Activated CD8-positive, alpha-beta T cell treated with anti-CD3 and anti-CD28 coated beads, Interleukin-2, amount 10 ng/mL, durations not matched to agents 7 days and 5 days (primary cell): ENCODE measurements at places on chromosomes 11 and 22. TPM values are rescaled to one million over a fixed set of nuclear protein-coding genes. Genes with fewer than 3 reads are reported as not detected.

DNA sequence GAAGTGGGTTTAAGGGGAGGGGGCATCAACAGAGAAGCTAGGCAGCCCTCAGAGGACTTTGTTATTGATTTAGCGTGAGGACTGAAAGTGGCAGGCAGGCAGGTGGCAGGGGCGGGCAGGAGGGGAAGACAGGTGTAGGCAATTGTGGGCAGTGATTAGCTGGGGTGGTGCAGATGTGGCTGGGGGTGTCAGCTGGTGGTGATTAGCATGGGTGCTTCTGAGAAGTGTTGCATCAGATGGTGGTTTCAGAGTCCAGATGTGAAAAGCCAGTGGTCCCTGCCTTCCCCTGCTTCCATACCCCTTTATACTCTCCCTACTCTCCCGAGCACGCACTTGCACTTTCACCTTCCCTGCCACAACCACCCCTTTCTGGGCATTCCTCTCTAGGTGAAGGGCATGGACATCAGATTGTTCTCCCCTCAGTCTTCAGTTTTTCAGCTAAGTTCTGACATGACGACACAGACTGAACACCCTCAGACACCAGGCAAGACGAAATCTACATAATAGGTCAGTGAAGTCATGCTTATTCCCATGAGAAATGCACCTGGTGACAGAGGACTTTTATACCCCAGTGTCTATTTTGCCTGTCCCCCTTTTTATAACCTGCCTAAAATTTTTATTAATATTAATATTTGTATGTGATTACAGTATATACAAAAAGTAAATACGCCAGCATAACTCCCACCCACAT, 435.7 kb upstream of the CADM1 start:
- no peak overlapping the region for H3K27ac ChIP-seq
- H3K4me3 ChIP-seq, result no peak overlapping the region
- H3K27me3 ChIP-seq, result no peaks in the 10 kb centered on the region
- no peaks in the 10 kb centered on the region for H3K4me1 ChIP-seq
- no peak for DNase-seq

The SHANK2 gene
- total RNA-seq, result not detected

GRCh38 chr11:91698845-91699244, 525.8 kb upstream of the FAT3 start:
- H3K4me3 ChIP-seq, result no peak overlapping the region
- H3K27me3 ChIP-seq, result no peaks in the 10 kb centered on the region
- no peaks in the 10 kb centered on the region for H3K36me3 ChIP-seq
- H3K27ac ChIP-seq, result no peak overlapping the region

The PELI3 gene
- 5.1 TPM for total RNA-seq

- no peaks in the 10 kb centered on the region for H3K27me3 ChIP-seq
- H3K36me3 ChIP-seq, result peaks cover 3% of the 10 kb centered on the region
- H3K4me3 ChIP-seq, result no peak overlapping the region
- H3K27ac ChIP-seq, result no peak overlapping the region
- no peaks in the 10 kb centered on the region for H3K4me1 ChIP-seq
These were observed 18.9 kb downstream of the BCR start for GRCh38 chr22:23199159-23199558.

The TRPC6 gene
- total RNA-seq, result not detected

The MAPK8IP1 gene
- 1.3 TPM for total RNA-seq

The ELMOD1 gene
- total RNA-seq, result not detected

DNA sequence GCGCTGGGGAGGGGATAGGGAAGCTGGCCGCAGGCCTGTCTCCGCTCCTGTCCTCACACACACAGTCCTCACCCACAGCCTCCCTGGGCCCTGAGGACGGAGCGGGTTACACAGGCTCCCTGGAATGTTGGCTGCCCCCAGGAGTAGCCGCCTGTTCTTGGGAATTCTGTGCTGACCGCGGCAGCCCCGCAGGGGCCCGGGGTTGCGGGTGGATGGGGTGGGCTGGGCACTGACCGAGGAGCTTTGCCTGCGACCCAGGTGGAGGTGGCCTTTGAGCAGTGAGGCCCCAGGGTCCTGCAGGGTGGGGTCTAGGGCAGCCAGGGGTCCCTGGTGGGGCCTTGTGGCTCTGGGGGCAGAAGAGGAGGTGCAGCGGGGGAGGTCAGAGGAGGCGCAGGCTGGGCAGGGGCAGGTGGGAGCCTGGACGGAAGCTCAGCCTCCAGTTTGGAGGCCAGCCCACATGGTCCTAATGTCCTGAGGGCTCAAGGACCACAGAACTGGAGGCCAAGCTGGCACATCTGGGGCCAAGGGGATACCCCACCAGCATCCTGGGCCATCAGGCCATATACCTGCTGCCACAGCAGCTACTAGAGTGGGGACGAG, 6.6 kb upstream of the MRGPRG start:
- no peak overlapping the region for H3K4me3 ChIP-seq
- peaks cover 8% of the 10 kb centered on the region for H3K4me1 ChIP-seq
- peaks cover 7% of the 10 kb centered on the region for H3K27me3 ChIP-seq
- peak; percentile 12 for DNase-seq
- no peaks in the 10 kb centered on the region for H3K36me3 ChIP-seq

GRCh38 chr11:123416566-123416965, 13.5 kb upstream of the GRAMD1B start:
- H3K27me3 ChIP-seq, result peaks cover 9% of the 10 kb centered on the region
- no peak overlapping the region for H3K4me3 ChIP-seq
- no peaks in the 10 kb centered on the region for H3K36me3 ChIP-seq
- H3K27ac ChIP-seq, result no peak overlapping the region
- peaks cover 5% of the 10 kb centered on the region for H3K4me1 ChIP-seq
- no peak for DNase-seq

- no peak overlapping the region for H3K4me3 ChIP-seq
- no peak overlapping the region for H3K27ac ChIP-seq
- H3K36me3 ChIP-seq, result no peaks in the 10 kb centered on the region
- DNase-seq, result no peak
- H3K4me1 ChIP-seq, result no peaks in the 10 kb centered on the region
These were observed 928.0 kb upstream of the FAT3 start for GRCh38 chr11:91296629-91297028.

GRCh38 chr11:57599381-57599780, 1.9 kb downstream of the SERPING1 start:
- no peak overlapping the region for H3K4me3 ChIP-seq
- no peak for DNase-seq
- H3K27me3 ChIP-seq, result peaks cover 36% of the 10 kb centered on the region
- H3K4me1 ChIP-seq, result peaks cover 6% of the 10 kb centered on the region
- H3K36me3 ChIP-seq, result no peaks in the 10 kb centered on the region

DNA sequence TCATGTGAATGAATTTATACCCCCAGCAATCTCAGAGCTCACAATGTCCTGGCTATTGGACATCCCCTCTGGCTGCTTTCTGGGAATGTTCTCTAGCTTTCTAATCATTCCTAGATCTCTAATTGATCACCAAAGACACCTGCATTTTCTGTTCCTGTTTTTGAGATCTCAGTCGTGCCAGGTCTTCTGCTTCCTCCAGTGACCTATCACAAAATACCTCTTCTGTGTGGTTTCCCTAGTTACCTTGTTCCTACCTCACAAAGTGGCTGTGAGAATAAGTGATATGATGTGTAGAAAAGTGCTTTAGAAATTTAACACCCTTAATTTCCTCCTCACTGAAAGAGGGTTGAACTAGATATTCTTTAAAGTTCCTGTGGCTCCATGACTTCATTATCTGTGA, 92.2 kb downstream of the LUZP2 start:
- H3K4me1 ChIP-seq, result no peaks in the 10 kb centered on the region
- no peak overlapping the region for H3K4me3 ChIP-seq
- no peaks in the 10 kb centered on the region for H3K27me3 ChIP-seq
- no peak for DNase-seq

The MICAL3 gene
- 26.4 TPM for total RNA-seq

The TMEM191B gene
- total RNA-seq, result 0.94 TPM

- peaks cover 23% of the 10 kb centered on the region for H3K4me1 ChIP-seq
- no peak overlapping the region for H3K4me3 ChIP-seq
- peaks cover 12% of the 10 kb centered on the region for H3K27me3 ChIP-seq
- DNase-seq, result peak; percentile 57
- no peak overlapping the region for H3K27ac ChIP-seq
These were observed 75.4 kb upstream of the KCNQ1OT1 start for GRCh38 chr11:2775083-2775625.

The UCP3 gene
- 2.9 TPM for total RNA-seq

- peaks cover 15% of the 10 kb centered on the region for H3K4me1 ChIP-seq
- H3K27ac ChIP-seq, result no peak overlapping the region
- H3K36me3 ChIP-seq, result no peaks in the 10 kb centered on the region
- DNase-seq, result no peak
- H3K27me3 ChIP-seq, result peaks cover 7% of the 10 kb centered on the region
These were observed 32.0 kb downstream of the SLC1A2 start for GRCh38 chr11:35387111-35387982.

The ADM2 gene
- total RNA-seq, result 4.2 TPM

GRCh38 chr11:132856032-132856431, 676.3 kb downstream of the OPCML start:
- H3K27ac ChIP-seq, result no peak overlapping the region
- no peaks in the 10 kb centered on the region for H3K4me1 ChIP-seq
- H3K27me3 ChIP-seq, result peaks cover 5% of the 10 kb centered on the region
- no peak for DNase-seq
- no peaks in the 10 kb centered on the region for H3K36me3 ChIP-seq

The UPK2 gene
- total RNA-seq, result not detected

The SCGB1A1 gene
- total RNA-seq, result not detected

GRCh38 chr11:6926208-6927029, at the start of gene ZNF215:
Gene ZNF215, plus strand, starts transcription at chr11:6926426. Its CDS starts 5,847 bp downstream, at chr11:6932273.
- no peaks in the 10 kb centered on the region for H3K36me3 ChIP-seq
- peaks cover 29% of the 10 kb centered on the region for H3K27me3 ChIP-seq
- peak within 1 kb of the TSS; percentile 33 for H3K27ac ChIP-seq
- peaks cover 17% of the 10 kb centered on the region for H3K4me1 ChIP-seq
- DNase-seq, result peak; percentile 61

GRCh38 chr11:26014456-26015115, 317.3 kb upstream of the ANO3 start:
- no peak overlapping the region for H3K27ac ChIP-seq
- H3K4me3 ChIP-seq, result no peak overlapping the region
- H3K27me3 ChIP-seq, result no peaks in the 10 kb centered on the region

DNA sequence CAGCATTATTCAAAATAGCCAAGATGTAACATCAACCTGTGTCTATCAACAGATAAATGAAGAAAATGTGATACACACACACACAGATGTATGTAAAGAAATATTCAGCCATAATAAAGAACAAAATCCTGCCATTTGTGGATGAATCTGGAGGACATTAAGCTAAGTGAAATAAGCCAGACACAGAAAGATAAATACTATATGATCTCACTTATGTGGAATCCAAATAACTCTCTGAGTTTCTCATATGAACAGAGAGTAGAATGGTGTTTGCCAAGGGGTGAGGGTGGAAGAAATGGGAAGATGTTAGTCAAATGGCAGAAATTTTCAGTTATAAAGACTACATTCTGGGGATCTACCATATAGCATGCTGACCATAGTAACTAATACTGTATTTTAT, 224.2 kb downstream of the GUCY1A2 start:
- DNase-seq, result no peak
- H3K27ac ChIP-seq, result no peak overlapping the region
- no peak overlapping the region for H3K4me3 ChIP-seq

DNA sequence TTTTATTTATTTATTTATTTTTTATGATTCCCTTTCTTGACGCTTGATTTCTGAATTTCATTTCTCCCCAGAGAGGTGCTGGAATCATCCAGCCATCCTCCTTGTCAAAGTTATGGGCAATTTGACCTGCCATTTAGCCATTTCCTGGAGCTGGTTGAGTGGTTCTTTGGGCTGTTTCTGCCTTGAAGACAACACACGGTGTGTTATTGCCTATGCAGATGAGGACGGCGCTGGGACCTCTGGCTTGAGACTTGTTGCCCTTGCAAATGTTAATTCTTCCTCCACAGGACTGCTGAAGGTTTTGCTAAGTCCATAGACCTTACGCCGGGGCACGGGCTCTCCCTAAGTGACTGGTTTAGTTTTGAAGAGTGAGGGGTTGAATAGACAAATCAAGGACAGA, 147.9 kb upstream of the PLET1 start:
- peaks cover 4% of the 10 kb centered on the region for H3K4me1 ChIP-seq
- H3K27ac ChIP-seq, result no peak overlapping the region
- no peak overlapping the region for H3K4me3 ChIP-seq
- H3K27me3 ChIP-seq, result peaks cover 5% of the 10 kb centered on the region

The PRDM11 gene
- total RNA-seq, result 3.6 TPM

DNA sequence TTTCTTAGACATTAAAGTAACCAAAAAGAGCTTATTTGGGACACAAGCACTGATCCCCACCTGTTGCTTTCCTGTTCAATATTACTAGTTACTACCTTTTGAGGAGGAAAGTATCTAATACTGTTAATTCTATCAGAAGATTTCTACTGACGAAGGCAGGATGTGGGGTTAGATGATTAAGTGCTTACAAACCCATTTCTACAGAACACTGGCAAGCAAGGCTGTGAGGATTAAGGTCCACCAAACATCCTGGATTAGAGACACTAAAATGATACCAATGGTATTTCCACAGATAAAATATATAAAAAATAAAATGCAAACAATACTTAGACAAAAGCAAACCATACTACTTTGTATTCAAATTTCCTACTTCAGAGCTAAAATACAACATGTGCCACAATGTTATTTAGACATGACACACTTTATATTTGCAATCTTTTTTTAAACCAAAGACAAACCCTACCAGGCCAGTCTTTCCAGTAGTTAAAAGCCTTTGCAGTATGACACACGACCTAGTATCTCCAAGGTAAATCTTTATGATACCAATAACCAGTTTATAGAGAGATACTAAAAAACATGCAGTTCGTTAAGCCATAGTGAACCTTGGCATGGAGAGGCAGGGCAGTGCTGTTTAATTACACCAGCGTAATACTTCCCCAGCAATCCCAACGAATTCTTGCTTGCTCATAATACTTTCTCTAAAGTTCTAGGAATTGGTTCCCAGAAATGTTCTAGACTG, 71.2 kb upstream of the TP53AIP1 start:
- no peak overlapping the region for H3K27ac ChIP-seq
- no peaks in the 10 kb centered on the region for H3K36me3 ChIP-seq
- H3K4me3 ChIP-seq, result no peak overlapping the region
- H3K4me1 ChIP-seq, result no peaks in the 10 kb centered on the region
- no peak for DNase-seq
- no peaks in the 10 kb centered on the region for H3K27me3 ChIP-seq

DNA sequence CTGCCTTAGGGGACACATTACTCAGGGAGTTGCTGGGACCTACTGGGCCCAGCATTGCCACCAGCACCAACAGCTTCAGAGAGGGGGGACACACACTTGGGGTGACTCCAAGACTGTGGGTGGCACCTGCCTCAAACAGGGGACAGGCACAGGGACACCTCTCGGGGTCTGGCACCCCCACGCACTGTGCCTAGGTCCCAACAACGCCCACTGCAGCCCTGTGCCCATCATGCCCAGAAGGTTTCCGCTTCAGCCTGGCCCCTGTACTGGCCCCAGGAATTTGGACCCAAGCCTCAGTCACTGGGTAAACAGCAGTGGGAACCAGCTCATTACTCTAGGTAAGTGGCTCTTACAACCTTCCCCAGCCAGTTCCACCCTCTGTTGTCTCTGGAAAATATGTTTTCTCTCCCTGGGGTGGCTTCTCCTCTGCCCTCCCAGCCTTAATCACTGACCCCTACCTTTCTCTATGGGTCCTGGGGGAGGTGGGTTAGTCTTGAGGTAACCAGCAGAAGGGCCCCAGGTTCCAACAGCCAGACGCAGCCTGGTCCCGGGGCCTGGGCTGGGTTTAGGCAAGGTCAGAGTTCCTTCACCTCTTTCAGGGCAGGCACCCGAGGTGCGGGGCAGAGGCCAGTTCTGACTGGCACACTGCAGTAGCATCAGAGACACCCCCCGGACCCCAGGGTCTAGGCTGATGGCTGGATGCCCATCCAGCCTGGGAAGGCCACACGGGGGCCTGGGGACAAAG, 123.6 kb downstream of the MED15 start:
- no peak for DNase-seq
- H3K4me3 ChIP-seq, result no peak overlapping the region
- H3K27me3 ChIP-seq, result peaks cover 8% of the 10 kb centered on the region
- no peak overlapping the region for H3K27ac ChIP-seq
